ENCODE measurements at places on chromosomes 7 and 10.
A peak's percentile ranks its signal among the peaks of the same experiment; 100 is the strongest.

DNA sequence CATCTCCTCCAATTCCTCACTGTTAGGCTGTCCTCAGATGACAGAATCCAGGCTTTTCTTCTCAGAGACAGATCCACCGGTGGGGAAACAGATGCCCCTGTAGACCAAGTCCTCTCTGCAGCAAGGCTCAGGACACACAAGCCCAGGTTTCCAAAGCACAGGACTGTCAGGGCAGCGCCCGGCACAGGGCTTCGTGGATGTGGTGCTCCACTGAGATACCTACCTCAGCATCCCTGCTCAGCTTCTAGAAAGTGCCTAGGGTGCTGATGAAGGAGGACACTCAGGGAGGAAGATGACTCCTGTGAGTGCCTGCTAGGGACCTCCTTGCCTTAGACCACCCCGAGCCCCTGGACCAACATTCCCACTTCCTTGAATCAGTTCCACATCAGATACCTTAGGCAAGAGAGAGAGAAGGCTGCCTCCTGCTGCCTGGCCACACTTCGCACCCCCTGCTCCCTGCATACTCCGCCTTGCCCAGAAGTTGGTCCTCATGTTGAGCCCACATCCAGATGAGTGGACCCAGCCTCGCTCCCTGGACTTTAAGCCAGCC is 8.9 kb upstream of the RBP3 start:
- no peak for DNase-seq

- no peak for DNase-seq
These were observed 138.1 kb upstream of the UNC5B start for GRCh38 chr10:71074176-71074755.

DNA sequence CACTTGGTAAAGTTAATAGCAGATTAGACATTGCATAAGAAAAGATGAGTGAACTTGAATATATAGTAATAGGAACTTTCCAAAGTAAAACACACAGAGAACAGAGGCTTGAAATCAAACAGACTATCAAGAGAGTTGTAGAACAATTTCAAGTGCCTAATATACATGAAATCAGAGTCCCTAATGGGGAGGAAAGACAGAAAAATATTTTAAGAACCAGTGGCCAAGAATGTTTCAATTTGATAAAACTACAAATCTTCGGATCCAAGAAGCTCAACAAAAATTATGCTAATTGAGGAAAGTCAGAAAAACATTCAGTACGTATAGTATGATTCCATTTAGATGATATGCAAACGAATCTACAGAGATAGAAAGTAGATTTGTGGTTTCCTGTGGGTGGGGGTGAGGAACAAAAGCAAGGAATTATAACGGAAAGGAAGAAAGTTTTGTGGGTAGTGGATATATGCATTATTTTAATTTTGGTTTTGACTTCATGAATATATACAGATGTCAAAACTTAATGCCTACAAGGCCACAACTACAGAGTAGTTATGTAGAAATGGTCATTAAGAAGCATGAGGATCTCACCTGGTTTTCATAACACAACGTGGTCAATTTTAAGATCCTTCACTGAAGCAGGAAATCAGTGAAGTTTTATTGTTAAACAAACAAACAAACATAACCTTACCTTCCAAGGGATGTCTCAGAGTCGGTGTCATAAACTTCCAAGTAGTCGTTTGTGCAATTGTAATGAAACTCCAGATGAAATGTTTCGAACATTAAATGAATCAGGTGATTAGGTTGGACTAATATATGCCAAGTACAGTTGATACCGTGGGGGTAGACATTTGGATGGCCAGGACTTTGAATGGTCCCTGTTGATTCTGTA is 62.0 kb downstream of the CUBN start:
- DNase-seq: no peak

- no peak for DNase-seq
These were observed 6.3 kb downstream of the CISD1 start for GRCh38 chr10:58275261-58275660.

DNA sequence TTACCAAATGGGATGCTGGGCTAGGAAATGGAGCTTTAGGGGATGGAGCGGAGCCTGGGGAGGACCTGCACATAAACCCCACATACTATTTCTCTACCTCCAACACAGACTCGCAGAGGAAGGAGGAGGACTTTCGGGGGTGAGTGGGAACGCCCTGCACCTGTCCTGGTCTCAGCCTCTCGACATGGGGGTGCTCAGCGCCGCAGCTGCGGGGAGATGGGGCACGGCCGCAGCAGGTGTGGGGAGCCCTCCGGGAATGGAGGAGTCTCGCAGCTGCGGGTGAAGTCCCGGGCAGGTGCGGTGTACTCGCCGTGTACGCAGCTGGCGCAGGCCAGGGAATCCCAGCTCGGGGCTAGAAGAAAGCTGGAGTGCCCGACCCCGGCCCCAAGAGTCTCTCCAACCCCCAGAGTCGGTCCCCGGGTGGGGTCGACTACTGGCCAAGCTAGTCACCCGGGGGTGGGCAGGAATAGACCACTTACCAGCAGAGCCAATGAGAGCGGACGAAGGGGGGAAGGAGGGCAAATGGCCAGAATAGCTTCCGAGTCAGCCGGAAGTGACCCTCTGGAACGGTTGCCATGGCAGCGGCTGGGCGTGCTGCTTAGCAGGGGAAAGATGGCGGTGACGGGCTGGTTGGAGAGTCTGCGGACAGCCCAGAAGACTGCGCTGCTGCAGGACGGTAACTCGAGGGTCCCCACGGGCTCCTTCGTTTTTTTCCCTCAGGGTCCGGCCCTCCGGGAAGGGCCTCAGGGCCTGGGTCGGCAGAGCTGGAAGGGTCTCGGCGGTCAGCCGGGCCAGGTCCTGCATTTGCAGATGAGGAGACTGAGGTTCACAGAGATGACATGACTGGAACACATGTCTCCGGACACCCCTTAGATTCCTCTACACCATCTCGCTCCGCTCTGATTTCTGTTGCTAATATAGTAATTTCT is at the start of the genes DPCD and POLL:
Gene DPCD, plus strand, starts transcription at position 597 of the 929 bp plus-strand sequence. Its CDS starts 16 bp downstream, at position 613.
Gene POLL, minus strand, starts transcription at position 533 of the 929 bp plus-strand sequence. CDS start 897 bp downstream, outside the sequence.
- peak; percentile 89 for DNase-seq

DNA sequence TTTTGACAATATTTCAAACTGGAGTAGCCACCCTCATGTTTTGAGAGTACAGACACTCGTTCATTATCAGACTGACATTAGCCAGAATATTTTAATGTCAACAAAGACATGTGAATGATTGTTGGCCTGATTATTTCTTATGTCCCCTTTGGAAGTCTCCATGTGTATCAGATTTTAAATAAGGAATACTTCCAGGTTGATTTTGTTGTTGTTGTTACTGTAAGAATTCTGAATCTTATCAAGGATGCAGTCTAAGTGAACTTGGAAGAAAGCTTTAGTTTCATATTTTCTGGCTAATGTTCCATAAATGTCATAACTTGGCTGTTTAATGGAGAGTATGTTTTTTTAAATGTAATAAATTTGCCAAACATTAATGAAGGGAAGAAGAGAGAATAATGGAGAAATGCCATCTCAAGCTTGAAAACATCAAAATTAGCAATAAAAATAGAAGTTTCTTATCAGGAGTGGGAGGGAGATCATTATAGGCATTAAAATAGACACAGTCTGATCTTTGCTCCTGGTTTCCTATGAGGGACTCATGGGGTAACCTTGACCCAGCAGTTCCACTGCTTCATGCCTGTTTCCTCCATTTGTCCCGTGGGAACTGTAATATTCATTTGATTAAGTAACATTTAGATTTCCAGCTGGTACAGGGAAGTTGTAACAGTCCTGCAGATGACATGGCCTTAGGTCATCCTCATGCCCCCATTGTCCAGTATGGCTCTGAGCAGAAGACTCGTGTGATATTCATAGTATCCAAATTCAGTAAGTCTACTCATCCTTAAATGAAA is 122.4 kb upstream of the KIAA1217 start:
- no peak for DNase-seq

- no peak for DNase-seq
These were observed 264.6 kb downstream of the DGKB start for GRCh38 chr7:14637968-14638367.

DNA sequence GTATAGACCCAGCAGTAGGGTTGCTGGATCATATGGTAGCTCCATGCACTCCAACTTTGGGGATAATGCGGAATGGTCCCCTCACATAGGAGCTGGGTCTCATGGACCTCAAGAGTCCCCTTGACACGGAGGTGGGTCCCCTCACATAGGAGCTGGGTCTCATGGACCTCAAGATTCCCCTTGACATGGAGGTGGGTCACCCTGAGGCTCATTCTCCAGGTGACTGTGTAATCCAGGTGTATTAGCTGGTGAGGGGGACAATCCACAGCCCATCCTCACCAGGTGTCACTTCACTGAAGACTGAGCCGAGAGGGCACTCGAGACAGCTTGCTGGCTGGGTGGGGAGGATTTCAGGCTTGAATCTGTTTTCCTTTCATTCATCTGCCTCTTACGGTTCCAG is 121.9 kb downstream of the PTPN20 start:
- DNase-seq: no peak

DNA sequence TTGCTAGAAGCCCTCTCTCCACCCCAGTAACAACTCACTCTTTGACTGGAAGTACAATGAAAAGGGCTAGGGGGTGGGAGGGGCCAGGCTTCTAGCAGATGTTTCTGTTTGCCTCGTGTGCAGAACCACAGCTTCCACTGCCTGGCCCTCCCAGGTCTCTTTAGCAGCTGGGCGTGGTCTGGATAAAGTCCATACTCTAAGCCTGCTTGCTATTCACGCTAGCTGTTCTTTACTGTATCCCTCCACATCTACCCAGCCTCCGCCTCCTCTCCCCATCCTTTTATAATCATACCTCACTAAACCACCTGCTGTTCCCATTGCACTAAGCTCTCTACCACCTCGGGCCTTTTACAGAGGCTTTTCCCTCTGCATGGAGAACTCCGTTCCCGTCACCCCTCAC is 288.8 kb downstream of the CAMK1D start:
- DNase-seq: peak; percentile 57

GRCh38 chr10:132311338-132311939 is 3.7 kb upstream of the STK32C start:
- no peak for DNase-seq

GRCh38 chr7:39428221-39428620 is 138.0 kb upstream of the YAE1 start:
- no peak for DNase-seq

- DNase-seq: no peak
These were observed 130.4 kb downstream of the NRP1 start for GRCh38 chr10:33204031-33204430.

DNA sequence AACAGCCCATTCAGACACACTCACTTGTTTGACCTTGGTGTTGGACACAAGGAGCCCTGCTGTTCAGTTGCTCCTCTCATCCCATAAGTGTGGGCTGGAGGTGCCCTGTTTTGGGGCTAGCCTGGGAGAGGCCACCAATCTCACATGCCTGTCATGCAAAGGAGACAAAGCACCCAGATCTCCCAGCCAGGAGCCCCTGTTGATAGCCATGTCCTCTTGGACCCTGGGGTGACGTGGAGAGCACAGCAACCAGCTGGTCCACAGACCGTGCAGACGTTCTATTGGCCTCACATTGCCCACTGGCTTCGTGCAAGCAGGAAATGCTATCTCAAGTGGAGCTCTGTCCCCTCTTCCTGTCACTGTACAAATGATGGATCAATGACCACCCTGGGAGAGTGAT is 240.8 kb downstream of the RPS24 start:
- no peak for DNase-seq

GRCh38 chr10:91229683-91230082 is 9.2 kb downstream of the PCGF5 start:
- DNase-seq: no peak

DNA sequence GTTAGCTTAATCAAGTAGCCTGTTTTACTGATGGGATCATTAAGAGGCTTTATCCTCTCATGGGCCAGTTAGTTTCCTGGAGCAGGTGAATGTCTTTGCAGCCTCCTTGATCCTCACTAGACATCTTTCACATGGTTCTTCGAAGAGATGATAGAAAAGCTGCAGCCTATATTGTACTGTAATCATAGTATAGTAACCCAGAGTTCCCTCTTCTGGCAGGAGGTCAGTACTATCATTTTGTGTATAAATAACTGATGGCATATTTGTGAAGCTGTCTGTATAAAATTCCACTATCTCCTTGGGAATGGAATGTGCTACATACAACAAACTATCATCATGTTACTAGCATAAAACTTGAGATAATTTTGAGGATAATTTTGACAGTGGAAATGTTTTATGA is 123.8 kb upstream of the PRPS1L1 start:
- DNase-seq: no peak

GRCh38 chr10:110103921-110104461 is 96.2 kb downstream of the ADD3 start:
- no peak for DNase-seq

DNA sequence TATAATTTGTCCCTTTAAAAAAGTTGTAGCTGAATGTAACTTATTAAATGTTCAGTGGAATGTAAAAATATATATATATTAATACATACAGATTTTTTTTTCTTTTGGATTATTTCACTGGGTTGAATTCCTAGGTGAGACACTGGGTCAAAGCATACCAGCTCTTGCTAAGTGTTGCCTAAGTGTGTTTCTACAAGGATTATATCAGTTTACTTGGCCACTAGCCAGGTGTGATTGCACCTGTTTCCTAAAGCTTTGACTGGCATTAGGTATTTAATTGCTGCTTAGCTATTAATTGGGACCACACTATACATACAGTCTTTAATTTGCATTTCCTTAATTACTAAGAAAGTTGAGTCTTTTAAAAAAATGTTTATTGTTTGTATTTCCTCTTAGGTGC is 5.5 kb upstream of the ELOVL3 start:
- DNase-seq: no peak

GRCh38 chr7:121456785-121457359 is 60.8 kb upstream of the FAM3C start:
- no peak for DNase-seq

DNA sequence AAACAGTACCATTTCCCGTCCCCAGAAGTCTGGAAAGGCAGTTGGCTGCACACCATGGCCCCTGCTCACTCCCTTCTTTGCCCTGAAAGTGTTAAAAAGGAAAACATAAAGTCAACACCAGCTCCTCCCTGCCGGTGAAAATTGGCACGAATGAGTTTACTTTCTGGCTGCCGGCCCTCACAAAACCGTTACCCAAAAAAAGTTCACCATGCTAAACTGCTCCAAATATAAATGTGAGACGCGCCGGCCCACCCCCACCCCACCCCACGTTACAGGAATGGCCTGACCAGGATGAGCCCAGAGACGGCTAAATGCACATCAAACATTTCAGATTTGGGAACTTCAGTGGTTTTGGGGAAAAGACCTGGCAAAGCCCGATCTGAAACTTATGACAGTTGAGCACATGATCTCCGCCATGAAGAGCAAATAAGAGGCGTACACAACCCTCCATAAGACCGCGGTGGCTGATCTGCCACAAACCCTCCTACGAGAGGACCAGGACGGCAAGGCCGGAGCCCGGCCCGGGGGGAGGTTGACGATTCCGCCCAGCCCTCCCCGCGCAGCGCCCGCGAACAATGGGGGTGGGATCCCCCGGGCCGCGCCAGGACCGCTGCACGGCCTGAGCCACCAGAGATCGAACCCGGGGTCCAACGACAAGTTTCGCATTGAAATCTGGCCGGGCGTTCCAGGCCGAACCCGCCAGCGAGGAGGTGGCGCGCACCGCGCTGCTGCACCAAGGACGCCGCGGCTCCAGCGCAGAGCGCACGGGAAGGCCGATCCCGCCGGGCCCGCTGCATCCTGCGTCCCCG is 952 bp downstream of the DIP2C start:
- DNase-seq: no peak

- no peak for DNase-seq
These were observed 11.1 kb downstream of the INA start for GRCh38 chr10:103287992-103288391.

- no peak for DNase-seq
These were observed 132.0 kb upstream of the MDFIC start for GRCh38 chr7:114789871-114790311.

Data from NT2/D1 (cell line).